ENCODE measurements at places on chromosomes 1 and 21. TPM values are rescaled to one million over a fixed set of nuclear protein-coding genes. Genes with fewer than 3 reads are reported as not detected.
A peak's percentile ranks its signal among the peaks of the same experiment; 100 is the strongest.

Gene TEKT2
- 0.16 TPM for total RNA-seq

Gene FAM43B
- not detected for total RNA-seq

Gene ERG
- total RNA-seq, result not detected

DNA sequence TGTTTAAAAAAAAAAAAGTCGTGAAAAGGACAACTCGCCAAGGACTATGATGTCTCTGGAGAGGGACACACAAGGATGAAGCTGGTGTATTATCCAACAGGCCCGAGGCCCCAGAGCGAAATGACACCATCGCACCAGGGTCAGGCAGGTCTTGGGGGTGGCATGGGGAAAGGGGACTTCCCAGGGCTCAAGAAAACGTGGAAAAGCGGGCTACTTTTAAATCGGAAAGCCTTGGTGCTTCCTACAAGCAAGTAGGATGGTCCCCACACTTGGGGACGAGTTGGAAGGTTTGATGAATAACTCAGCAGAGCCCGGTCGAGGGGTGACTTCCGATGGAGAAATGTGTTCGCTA, 505 bp upstream of the GNPAT start:
- H3K4me1 ChIP-seq, result peaks cover 53% of the 10 kb centered on the region
- H3K36me3 ChIP-seq, result peaks cover 48% of the 10 kb centered on the region
- H3K4me3 ChIP-seq, result peak overlapping the region; percentile 99
- peak; percentile 16 for DNase-seq
- no peaks in the 10 kb centered on the region for H3K27me3 ChIP-seq

DNA sequence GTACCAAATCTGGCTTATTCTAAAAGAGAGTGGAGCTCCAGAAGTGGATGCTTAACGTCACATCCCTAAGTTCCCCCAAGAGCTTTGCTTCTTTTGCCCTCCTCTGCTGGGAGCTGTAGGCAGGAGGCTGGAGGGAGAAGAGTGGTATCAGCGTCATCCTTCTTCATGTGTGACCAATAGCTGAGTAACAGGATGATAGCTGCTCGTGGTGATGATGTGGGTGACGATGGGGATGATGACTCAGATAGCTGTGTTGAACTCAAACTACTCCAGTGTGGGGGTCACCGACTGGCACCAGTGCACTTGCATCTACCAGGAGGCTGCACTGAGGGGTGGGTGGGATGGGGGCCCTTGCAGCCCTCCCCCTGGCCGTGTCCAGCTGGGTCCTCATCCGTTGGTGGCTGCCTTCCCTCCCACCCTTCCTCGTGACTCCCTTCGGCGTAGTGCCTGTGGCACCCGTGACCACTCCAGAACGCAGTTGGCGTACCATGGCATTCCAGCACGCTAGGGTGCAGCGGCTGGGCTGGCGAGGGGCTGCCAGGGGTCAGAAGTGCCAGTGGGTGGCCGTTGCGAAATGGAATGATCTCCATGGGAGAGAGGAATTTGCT, 1.1 kb downstream of the IGFN1 start:
- no peaks in the 10 kb centered on the region for H3K4me1 ChIP-seq
- H3K27me3 ChIP-seq, result peaks cover 6% of the 10 kb centered on the region
- no peaks in the 10 kb centered on the region for H3K36me3 ChIP-seq
- no peak overlapping the region for H3K27ac ChIP-seq
- H3K4me3 ChIP-seq, result no peak overlapping the region

GRCh38 chr1:227343206-227343605, 24.9 kb upstream of the CDC42BPA start:
- H3K27me3 ChIP-seq, result no peaks in the 10 kb centered on the region
- no peak for DNase-seq
- H3K27ac ChIP-seq, result no peak overlapping the region
- H3K36me3 ChIP-seq, result no peaks in the 10 kb centered on the region

GRCh38 chr1:12473596-12474362, 144.2 kb downstream of the DHRS3 start:
- H3K4me3 ChIP-seq, result peak overlapping the region; percentile 16
- H3K27me3 ChIP-seq, result no peaks in the 10 kb centered on the region
- peaks cover 84% of the 10 kb centered on the region for H3K4me1 ChIP-seq

- H3K27ac ChIP-seq, result no peak overlapping the region
- DNase-seq, result no peak
- no peak overlapping the region for H3K4me3 ChIP-seq
These were observed 60.2 kb upstream of the ARHGEF16 start for GRCh38 chr1:3393987-3394920.

GRCh38 chr1:38152351-38153065, 105.9 kb upstream of the POU3F1 start:
- no peak for DNase-seq
- H3K4me1 ChIP-seq, result no peaks in the 10 kb centered on the region
- H3K27me3 ChIP-seq, result peaks cover 6% of the 10 kb centered on the region
- no peaks in the 10 kb centered on the region for H3K36me3 ChIP-seq
- no peak overlapping the region for H3K4me3 ChIP-seq
- H3K27ac ChIP-seq, result no peak overlapping the region

DNA sequence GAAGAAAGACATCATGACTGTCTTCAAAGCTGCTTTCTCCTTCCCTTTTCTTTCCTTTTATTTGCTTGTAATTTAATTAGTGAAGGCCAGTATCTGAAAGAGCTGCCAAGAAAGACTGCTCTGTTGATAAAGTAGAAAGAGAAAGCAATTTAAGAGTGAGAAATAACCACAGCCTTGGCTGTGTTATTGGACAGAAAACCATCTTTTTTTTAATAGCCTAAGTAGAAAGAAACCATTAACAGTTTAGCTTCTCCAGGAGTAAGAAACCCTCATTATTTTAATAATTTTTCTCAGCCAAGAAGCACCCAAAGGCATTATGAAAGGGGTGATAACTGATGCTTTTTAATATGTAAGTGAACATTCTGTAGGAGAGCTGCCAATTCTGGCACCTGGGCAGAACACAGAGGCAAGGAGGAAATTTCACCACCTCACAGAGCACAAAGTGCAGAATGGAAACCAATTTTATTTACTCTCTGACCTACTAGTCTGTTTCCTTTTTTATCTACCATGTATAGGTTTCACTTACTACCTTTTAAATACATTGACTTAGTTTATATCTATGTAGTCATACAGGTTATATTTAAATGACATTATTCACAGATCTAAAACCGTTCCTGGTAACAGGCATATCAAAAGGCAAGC, 703.2 kb downstream of the MRPL39 start:
- H3K27ac ChIP-seq, result no peak overlapping the region
- no peaks in the 10 kb centered on the region for H3K36me3 ChIP-seq
- no peaks in the 10 kb centered on the region for H3K27me3 ChIP-seq
- DNase-seq, result no peak

- no peak overlapping the region for H3K4me3 ChIP-seq
- H3K36me3 ChIP-seq, result no peaks in the 10 kb centered on the region
- H3K27me3 ChIP-seq, result peaks cover 2% of the 10 kb centered on the region
- no peak for DNase-seq
- peaks cover 8% of the 10 kb centered on the region for H3K4me1 ChIP-seq
These were observed 93.5 kb upstream of the SIM2 start for GRCh38 chr21:36605426-36605825.

DNA sequence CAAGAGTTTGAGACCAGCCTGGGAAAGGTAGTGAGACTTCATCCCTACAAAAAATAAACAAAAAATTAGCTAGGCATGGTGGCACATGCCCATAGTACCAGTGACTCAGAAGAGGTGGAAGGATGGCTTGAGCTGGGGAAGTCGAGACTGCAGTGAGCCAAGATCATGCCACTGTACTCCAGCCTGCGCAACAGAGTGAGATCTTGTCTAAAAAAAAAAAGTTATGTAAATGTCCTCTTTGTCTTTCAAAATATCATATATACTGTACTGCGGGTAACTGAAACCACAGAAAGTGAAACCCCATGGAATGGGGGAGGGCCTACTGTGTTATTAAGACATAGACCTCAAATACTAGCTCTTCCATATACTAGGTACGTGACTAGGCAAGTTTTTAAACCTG, 20.8 kb downstream of the ACADM start:
- no peak for DNase-seq
- H3K36me3 ChIP-seq, result peaks cover 19% of the 10 kb centered on the region
- no peaks in the 10 kb centered on the region for H3K4me1 ChIP-seq
- no peaks in the 10 kb centered on the region for H3K27me3 ChIP-seq
- no peak overlapping the region for H3K27ac ChIP-seq

- H3K4me3 ChIP-seq, result no peak overlapping the region
- peaks cover 35% of the 10 kb centered on the region for H3K27me3 ChIP-seq
- no peaks in the 10 kb centered on the region for H3K4me1 ChIP-seq
- H3K27ac ChIP-seq, result no peak overlapping the region
- H3K36me3 ChIP-seq, result no peaks in the 10 kb centered on the region
These were observed 8.0 kb upstream of the BCAR3 start for GRCh38 chr1:93689521-93690223.

Measured in activated T-helper 1 cell treated with anti-CD3 and anti-CD28 coated beads, Interleukin-12 subunit alpha, Interleukin-12 subunit beta, Interleukin-2, Interleukin-4 antibody, amounts not matched to agents 30 ng/mL and 10 ng/mL and 1 ng/mL, durations not matched to agents 14 hours and 24 hours and 36 hours (primary cell).